Heart left ventricle (tissue), 16 donors: ENCODE measurements at places on chromosomes 3 and 15. TPM values are rescaled to one million over a fixed set of nuclear protein-coding genes. Genes with fewer than 3 reads are reported as not detected.

The GUCA1C gene
- 0.14 TPM for polyA plus RNA-seq

The CHRNA5 gene
- polyA plus RNA-seq: 1.5 TPM

The TGM4 gene
- not detected for polyA plus RNA-seq

DNA sequence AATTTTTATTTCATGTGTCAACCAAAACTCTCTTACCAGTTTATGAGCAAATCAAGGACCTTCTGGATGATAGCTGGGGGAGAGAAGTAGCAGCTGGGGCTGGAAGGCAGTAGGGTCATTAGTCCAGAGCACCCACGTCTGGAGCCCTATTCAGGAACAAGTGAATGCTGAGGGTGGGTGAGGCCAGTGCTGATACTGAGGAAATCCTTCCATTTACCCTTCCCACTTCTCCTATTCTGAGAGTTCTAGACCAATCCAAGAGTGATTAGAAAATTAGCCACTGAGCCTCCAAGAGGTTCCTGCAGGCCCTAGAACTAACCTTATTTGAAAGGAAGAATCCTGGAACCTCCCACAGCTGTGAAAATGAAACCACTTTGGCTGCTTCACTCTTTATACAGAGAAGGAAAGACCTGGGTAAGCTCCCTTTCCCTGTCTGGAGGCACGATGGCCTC, 46.2 kb upstream of the VILL start:
- no peak for DNase-seq

- DNase-seq: no peak
These were observed 295 bp downstream of the ZWILCH start for GRCh38 chr15:66505430-66505811.

DNA sequence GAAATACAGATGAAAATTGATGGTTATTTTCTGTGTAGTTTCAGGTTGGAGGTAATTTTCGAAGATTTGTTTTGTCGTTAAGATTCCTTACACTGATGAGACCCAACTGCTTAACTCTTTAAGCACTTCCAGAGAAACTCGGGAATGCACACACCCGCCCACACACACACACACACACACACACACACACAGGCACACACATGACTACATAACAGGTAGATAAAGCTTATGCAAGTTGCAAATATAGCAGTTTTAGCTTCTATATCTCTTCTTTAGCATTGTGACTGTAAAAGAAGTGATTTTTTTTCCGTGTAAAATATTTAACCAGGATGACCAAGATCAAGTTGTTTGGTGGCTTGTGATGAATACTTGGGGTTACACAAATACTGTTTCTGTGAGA, 294.9 kb upstream of the NR2F2 start:
- DNase-seq: no peak

DNA sequence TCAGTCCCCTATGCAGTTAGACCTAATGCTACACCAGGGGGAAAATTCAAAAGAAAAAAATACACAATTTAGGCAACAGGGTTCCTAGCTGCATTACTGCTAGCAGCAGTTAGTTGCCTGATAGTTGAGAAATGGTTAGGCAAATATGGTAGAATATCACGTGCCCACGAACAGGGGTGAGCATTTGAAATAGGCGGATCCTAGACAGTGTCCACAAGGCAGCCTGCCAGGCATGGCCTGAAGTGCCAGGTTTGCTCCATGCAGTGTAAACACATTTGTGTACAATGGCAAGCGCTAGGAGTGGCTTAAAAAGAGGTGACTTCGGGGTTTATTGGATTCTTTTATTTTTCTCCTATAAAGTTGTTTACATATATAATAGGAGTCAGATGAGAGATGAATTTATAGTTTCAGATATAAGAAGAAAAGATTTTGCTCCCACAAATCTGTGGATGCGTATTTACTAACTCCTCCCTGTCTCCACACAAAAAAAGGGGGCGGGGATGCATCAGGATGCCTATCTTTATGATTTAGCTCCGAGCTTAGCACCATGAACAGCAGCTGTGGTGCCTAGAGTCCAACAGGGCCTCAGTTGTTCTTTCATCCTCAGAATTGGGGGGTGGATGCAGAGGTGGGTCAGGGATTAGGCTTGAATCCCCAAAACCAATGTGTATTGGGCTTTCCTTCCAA, 3.9 kb upstream of the TGM4 start:
- no peak for DNase-seq

DNA sequence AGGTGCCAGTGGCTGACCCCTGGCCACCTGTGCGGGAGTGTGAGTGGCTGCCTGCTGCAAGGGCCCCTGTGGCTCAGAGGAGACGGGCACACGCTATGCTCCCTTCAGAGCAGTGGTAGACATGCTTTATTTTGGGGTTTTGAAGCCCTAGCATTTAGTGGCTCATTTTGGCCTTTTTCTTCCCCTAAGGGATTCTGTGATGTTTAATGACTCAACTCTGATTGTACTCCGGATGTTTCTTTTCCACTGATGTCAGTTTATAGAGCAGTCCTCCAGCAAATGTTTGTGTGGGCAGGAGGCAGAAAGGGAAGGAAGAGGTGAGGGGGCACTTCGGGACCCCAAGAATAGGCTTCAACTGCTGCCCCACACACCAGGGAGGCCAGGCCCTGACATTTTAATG, 288.9 kb upstream of the C2CD4B start:
- DNase-seq: no peak

DNA sequence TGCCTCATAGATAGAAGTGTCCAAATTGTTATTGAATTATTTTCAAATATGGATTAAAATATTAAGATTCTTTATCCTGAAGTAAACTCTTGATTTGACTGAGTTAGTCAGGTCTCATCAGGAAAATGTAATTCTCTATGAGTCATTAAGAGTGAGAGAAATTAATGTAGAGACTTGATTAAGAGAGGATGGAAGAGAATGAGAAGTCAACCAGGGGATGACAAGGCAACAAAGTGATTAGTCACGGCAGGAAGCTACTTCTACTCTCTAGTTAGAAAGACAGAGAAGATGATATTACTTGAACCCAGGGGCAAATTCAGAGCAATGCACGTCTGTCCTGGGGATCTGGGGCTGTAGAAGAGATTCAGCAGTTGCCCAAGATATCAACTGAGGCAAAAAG, 202.5 kb downstream of the LSAMP start:
- no peak for DNase-seq

DNA sequence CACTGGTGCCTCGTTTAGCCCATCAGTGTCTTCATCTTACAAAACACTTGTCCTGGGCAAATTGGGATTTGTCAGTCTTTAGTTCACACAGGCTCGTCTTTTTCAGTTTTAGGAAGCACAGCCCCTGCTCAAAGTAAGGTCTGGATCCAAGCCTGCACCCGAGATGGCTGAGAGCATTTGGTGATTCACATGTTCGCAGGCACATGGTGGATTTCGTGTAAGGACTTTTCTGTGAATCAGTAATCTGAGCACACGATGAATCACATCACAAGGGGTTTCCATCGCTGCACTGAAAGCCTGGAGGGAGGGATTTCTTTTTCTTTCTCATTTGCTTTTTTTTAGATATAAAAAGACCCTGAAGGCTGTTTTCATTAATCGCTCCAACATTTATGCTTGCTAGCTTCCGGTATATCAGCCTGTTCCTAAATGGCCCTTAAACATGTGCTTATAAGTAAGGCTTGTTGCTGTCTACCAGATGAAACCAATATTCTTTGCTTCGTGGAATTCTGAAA, 435.6 kb upstream of the ATP10A start:
- DNase-seq: no peak

- DNase-seq: no peak
These were observed 84.6 kb downstream of the GREM1 start for GRCh38 chr15:32802286-32802936.

GRCh38 chr15:67828969-67829646, 3.8 kb downstream of the SKOR1 start:
- DNase-seq: no peak
